ENCODE measurements at places on chromosomes 5 and 9. TPM values are rescaled to one million over a fixed set of nuclear protein-coding genes. Genes with fewer than 3 reads are reported as not detected.

IRX1 gene
- polyA plus RNA-seq, result 27.8 TPM

TMEM252 gene
- polyA plus RNA-seq, result 2.2 TPM

GRCh38 chr5:166671811-166672210, 1619.6 kb upstream of the WWC1 start:
- no peak for DNase-seq

IFNA2 gene
- not detected for polyA plus RNA-seq

ZFP37 gene
- polyA plus RNA-seq, result 12.1 TPM

IFNA13 gene
- not detected for polyA plus RNA-seq

DNA sequence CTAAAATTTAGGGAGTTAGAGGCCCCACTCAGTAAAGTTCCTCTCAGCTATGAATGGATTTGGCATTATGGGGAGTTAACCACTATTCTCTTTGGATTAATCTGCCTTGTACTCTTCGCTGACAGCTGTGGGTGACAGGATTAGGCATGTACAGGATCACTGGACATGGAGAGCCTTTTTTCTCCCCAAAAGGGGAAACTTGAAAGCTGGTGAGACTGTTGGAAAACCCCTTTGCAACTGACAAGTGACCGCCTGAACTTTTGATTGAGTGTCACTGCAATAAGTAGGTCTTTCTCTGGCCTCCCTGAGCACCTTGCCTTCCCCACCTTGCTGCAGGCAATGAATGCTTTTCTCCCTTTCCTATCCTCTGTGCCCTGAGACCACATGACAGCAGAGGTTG, 68.3 kb downstream of the ERP44 start:
- DNase-seq, result no peak

BTNL9 gene
- 13.6 TPM for polyA plus RNA-seq

TMEM141 gene
- polyA plus RNA-seq, result 55.6 TPM
